Natural killer cell treated with Interleukin-12 subunit alpha and Interleukin-12 subunit beta and Interleukin-15 and Interleukin-18, amount 100 ng/mL, for 72 hours (primary cell): ENCODE measurements at places on chromosomes 6 and 20. TPM values are rescaled to one million over a fixed set of nuclear protein-coding genes. Genes with fewer than 3 reads are reported as not detected.

DNA sequence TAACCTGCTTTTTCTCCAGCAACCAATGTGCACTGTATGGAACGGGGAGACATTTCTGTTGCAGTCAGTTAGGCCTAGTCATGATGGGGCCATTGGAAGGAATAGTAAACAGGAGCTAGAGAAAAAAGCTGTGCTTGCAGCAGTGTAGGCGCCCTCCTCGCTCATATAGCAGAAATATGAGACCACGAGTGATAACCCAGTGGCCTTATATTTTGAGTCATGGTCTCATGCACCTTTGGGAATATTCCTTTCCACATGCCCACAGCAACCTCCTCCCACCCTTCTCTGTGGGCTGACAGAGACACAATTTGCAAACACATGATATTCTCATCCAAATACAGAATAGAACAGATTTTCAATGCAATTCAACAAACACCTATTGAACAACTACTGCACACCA is 248.9 kb upstream of the CITED2 start:
- DNase-seq, result no peak

GRCh38 chr6:53437557-53438202 is 88.9 kb upstream of the ELOVL5 start:
- DNase-seq, result no peak

DNA sequence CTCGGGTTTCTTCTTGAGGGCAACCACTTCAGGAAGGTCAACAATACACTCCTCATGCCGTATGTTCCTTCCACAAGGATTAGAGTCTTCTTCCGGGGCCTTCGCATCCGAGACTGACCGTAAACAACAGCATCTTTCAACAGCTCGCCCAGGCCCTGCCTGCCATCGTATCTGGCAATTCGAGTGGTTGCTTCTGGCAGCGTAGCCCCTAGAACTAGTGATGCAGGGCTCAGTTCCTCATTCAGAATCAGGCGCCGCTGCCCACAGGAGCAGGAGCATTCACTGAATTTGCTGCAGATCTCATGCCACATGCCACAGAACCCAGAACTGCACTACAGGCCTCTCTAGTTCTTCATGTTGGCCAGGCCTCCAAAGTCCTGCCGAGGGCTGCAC is 59.0 kb upstream of the AFDN start:
- DNase-seq, result no peak

DNA sequence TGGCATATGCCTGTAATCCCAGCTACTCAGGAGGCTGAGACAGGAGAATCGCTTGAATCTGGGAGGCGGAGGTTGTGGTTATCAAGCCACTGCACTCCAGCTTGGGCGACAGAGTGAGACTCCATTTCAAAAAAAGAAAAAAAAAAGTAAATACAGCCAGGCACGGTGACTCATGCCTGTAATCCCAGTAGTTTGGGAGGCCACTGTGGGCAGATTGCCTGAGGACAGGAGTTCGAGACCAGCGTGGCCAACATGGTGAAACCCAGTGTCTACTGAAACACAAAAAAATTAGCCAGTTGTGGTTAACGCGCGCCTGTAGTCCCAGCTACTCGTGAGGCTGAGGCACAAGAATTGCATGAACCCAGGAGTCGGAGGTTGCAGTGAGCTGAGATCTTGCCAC is 1.5 kb upstream of the NINL start:
- no peak for DNase-seq

GRCh38 chr6:167401525-167402194 is 76.8 kb downstream of the TTLL2 start:
- DNase-seq, result no peak

The ESR1 gene
- 4.9 TPM for total RNA-seq

The DEFB124 gene
- not detected for total RNA-seq

The TRAPPC3L gene
- total RNA-seq, result not detected
